ENCODE measurements at places on chromosomes 6 and 20.

DNA sequence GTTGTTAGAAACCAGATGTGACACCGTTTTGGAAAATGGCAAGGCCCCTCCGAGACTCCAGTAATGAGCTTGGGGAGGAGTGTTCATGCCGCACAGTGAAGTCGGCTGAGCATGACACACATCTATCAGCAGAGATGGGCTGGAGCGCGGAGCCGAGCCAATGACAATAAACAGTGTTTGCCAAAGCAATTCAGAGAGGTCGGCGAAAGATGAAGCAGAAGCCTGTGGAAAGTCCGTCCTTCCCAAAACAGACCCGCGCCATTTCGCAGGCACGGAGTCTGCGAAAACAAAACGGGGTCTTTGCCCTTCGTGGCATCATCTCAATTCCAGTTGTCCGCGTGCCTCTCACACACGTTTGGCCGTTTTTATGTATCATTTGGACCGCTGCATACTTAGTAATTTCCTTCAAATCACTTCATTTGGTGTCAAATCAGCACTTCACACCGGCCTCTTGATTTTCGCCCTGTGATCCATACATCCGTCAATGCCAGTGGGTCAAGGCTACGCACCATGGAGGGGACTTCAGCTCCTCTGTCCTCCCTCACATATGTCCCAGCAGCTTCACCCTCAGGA is 71.3 kb downstream of the SULF2 start:
- DNase-seq: no peak

- DNase-seq: peak; percentile 90
These were observed 801.9 kb downstream of the QKI start for GRCh38 chr6:164216368-164216767.

DNA sequence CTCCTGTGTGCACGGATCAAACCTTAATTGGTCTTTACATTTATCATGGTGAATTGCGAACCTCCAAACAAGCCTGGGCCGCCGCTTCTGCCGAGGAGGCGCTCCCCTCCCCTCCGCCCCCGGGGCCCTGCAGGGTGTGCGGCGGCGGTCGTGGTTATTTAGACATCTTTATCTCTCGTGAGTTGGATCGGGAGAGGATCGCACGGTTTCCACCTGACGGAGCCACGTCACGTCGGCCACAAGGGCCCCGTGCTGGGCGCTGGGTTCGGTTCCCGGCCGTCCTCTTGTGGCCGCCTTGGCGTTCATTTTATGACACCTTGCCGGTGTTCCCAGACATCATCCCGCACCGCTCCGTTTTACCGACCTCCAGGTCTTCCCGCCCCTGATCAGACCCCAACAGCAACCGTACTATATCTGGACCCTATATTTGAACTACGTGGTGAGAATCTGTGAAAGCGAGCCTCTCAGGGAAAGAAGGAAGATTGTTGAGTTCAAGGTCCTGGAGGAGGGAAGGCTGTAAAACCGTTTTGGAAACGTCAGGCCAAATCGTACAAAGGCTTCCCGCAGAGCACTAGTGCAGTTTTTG is 1.3 kb upstream of the CNR1 start:
- DNase-seq: no peak

DNA sequence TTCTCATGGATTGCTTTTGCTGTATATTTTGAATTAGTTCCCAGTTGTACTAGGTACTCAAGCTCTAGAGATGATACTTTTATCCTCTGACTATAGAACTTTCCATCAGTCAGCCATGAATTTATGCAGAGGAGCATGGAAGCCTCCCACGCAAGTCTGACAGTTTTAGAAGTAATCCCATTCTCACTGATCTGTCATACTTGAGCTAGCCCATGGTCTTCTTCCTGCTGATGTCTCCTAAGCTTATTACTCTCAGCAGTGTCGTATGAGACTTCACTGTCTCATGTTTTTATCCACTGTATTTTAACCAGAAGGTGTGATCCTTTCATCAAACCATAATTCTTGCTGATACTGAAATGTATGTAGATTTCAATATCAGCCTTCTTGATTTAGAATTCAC is 715.2 kb upstream of the MARCKS start:
- no peak for DNase-seq

DNA sequence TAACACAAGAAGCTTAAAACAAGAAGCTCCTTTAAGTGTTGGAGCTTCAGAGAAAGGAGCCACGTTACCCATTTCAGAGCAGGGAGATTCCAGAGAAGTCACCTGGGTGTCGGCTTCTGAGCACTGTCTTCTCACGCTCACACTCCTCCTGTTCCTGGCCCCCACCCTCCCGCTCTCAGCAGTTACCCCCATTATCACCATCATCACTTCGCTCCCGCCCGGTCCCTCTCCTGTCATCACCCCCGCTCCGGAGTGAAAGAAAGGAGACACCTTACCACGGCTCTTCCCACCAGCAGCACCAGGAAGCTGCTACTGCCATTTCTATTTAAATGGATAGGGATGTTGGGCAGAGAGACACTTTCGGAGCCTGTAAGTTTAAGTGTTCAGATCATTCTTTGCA is 123.9 kb downstream of the GMPR start:
- no peak for DNase-seq

DNA sequence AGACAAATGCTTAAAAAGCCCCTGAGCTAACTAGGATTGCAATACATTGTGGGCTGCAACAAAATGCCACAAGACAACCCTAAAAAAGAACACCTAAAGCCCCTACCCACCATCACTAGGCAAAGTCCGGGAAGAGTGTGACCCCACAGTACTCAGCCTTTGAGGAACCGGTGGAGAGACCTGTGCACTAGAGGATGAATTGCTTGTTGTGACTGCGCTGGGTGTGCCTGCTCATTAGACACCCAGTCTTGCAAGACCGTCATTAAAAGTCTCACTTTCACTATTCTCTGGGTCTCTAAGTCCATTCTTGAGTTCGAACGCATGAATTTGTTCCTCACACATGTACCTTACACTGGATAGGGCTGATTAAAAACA is 88.7 kb downstream of the JPH2 start:
- DNase-seq: no peak
